Activated CD4-positive, alpha-beta T cell treated with anti-CD3 and anti-CD28 coated beads for 36 hours (primary cell): ENCODE measurements at places on chromosomes 1 and 21. TPM values are rescaled to one million over a fixed set of nuclear protein-coding genes. Genes with fewer than 3 reads are reported as not detected.

MTMR11 gene
- 1.3 TPM for total RNA-seq

SYT6 gene
- not detected for total RNA-seq

PDE9A gene
- 7.1 TPM for total RNA-seq

RHD gene
- not detected for total RNA-seq

PALMD gene
- not detected for total RNA-seq

TMEM79 gene
- total RNA-seq: 10.5 TPM

C1QC gene
- not detected for total RNA-seq

NBPF11 gene
- 7.6 TPM for total RNA-seq

NBPF4 gene
- total RNA-seq: not detected

PYGO2 gene
- total RNA-seq: 24.5 TPM

RXFP4 gene
- total RNA-seq: not detected

C1orf115 gene
- 0.78 TPM for total RNA-seq

AIRE gene
- not detected for total RNA-seq

DNASE2B gene
- not detected for total RNA-seq

TRPM2 gene
- 1.5 TPM for total RNA-seq

ATF3 gene
- 44.9 TPM for total RNA-seq

ITLN2 gene
- total RNA-seq: not detected

INAVA gene
- not detected for total RNA-seq

TSTD1 gene
- 42.8 TPM for total RNA-seq

LAPTM5 gene
- 174 TPM for total RNA-seq

PCP4L1 gene
- 0.27 TPM for total RNA-seq

OR2AK2 gene
- total RNA-seq: not detected

CDA gene
- total RNA-seq: not detected

TAF5L gene
- total RNA-seq: 16.5 TPM

FNBP1L gene
- total RNA-seq: 1.4 TPM

NUDT17 gene
- 4.0 TPM for total RNA-seq

GSTM1 gene
- total RNA-seq: 116 TPM
